ENCODE measurements at places on chromosomes 7 and 10.
A peak's percentile ranks its signal among the peaks of the same experiment; 100 is the strongest.

GRCh38 chr7:34939175-34939574 lies 98.1 kb downstream of the DPY19L1 start:
- DNase-seq: no peak

- DNase-seq: no peak
These were observed 70.2 kb upstream of the KLF14 start for GRCh38 chr7:130804220-130804619.

DNA sequence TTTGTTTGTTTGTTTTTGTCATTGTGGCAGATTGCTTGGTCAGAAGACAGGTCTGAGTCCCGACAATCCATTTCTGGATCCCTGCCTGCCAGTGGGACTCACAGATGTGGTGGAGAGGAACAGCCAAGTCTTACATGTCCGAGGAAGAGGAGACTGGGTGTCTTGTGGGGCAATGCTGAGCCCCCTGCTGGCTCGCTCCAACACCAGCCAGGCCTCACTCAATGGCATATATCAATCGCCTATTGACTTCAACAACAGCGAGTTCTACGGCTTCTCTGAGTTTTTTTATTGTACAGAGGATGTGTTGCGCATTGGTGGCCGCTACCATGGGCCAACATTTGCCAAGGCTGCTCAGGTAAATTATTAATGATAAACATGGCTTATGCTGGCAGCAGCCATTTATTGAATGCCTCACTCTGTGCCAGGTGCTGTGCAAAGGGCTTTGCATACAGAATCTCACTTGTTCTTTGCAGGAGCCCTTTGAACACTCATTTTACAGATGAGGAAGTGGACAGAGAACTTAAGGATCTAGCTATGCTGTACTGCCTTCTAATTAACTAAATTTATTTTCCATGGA lies 33.3 kb downstream of the COX15 start:
- DNase-seq: no peak

DNA sequence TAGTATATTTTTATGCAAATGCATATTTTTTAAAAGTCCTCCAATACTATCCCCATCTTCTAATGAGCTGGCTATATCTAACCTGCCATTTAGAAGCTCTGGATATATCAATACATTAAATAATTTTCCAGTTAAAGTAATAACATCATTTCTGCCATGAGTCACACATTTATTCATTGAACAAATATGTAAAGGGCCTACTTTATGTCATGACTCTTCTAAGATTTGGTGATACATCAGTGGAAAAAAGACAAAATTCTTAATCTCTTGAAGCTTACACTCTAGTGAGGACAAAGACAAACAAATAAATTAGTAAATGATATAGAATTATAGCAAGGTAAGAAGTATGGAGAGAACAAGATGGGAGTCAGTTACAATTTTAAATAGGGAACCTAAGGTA lies 716.8 kb upstream of the LRRTM3 start:
- DNase-seq: no peak

DNA sequence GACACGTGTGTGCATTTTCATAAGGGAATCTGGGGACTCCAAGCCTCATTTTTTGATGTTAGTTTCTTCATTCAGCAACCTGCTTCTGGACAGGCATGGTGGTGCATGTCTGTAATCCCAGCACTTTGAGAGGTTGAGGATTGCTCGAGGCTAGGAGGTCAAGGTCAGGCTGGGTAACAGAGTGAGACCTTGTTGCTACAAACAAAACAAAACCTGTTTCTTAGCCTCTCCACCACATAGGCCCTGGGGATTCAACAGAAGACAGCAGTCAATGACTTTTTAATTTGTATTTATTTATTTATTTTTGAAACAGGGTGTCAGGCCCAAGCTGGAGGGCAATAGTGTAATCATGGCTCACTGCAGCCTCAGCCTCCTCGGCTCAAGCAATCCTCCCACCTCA lies 6.9 kb upstream of the CYTH3 start:
- DNase-seq: no peak

DNA sequence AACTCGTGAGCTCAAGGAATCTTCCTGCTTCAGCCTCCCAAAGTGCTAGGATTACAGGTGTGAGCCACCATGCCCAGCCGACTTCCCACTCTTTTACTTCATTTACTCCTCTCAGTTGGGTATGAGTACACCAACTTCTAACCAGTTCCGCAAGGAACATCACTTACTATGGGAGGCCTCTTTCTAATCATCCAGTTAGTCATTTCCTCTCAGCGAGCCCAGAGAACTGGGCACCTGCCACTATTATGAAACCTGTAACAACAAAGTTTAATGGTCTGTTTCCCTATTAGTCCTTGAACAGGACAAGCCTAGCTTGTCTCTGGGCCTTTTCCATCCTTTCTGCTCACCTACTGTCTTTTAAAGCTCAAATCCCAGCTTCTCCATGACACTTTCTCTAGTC lies 88.8 kb downstream of the DNMBP start:
- no peak for DNase-seq

GRCh38 chr7:74329225-74329624 lies 40.0 kb downstream of the CLIP2 start:
- no peak for DNase-seq

GRCh38 chr10:119817991-119818888 lies 54.4 kb downstream of the MCMBP start:
- DNase-seq: no peak

GRCh38 chr7:79837915-79838314 lies 296.7 kb upstream of the GNAI1 start:
- DNase-seq: no peak

GRCh38 chr7:79377097-79377496 lies 76.4 kb downstream of the MAGI2 start:
- DNase-seq: no peak

DNA sequence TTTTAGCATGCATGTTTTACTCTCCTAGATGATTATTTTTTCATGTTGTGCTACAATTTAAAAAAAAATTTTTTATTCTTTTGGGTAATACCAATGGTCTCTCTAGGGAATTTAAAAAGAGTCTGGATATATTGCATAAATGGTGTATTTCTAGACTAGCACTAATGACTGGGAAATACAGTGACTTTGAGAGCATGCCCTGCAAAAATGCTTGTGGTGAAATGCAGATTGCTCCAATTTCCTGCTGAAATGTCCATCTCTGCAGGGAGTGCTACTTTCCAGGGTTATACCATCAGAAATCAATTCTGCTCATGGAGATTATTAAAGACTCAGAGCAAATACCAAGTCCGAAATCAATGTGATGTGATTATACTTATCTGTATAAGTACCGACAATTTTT lies 186.1 kb downstream of the PRKG1 start:
- DNase-seq: no peak

DNA sequence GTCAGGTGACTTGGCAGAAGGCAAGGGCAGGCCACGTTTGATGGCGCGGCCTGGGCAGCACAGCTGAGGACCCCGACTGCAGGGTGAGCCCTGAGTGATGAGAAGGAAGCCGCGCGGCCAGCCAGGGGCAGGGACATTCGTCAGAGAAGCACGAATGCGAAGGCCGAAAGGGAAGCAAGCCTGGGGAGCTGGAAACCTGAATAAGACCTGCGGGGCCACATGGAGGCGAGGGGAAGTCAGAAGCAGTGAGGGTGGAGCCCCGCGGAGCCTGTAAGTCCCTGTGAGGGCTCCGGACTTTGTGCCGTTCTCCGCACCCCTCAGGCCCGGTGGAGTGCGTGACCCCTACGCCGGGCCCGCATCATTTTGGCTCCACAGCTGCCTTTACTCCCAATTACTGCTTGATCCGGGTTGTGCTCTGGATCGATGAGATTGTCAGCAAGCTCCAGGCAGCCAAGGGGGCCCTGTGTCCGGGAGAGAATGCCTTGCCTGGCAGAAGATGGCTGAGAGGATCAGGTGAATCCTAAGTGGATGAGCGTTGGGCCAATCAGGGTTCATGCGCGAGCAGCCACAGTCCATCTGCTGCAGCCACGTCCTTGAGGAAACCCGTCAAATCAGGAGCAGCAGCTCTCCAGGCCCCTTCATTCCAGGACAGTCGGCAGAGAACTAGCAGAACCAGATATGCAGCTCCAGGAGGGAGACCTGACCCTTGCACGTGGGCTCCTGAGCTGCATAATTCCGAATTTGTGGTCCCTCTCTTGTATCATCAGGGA lies 293.3 kb upstream of the SHH start:
- no peak for DNase-seq

GRCh38 chr7:38335128-38335491 lies 61.7 kb upstream of the TARP start:
- DNase-seq: no peak

DNA sequence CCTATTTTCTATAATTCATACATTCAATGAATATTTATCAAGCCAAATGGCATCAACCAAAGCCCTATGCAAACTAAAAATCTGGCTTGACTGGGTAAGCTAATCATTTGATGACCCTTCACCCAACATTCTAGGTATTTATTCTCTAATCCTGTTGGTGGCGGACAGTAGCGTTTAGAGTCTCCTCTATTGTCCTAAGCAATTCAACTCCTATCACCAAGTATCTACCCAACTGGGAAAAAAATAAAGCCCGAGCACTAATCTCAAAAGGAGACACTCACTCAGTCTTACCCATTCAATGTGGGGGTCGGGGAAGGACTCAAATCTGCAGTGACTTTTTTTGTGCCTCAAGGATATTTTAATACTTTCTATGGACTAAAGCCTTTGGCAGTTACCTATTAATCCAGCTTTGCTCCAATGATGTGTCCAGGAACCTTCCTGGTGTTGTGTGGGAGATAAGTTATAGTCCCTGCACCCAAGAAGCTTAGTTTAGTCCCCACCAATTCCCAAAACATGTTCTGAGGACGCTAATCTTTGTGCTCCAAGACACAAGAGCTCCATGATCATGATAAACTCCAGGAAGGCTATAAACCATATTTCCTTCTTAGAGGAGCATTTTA lies 30.6 kb downstream of the DNMBP start:
- DNase-seq: no peak

- no peak for DNase-seq
These were observed 66.1 kb upstream of the INPP5A start for GRCh38 chr10:132471484-132471883.

GRCh38 chr7:108395426-108395825 lies 60.8 kb downstream of the NRCAM start:
- DNase-seq: no peak

GRCh38 chr7:28748346-28748745 lies 209.8 kb downstream of the TRIL start:
- no peak for DNase-seq

DNA sequence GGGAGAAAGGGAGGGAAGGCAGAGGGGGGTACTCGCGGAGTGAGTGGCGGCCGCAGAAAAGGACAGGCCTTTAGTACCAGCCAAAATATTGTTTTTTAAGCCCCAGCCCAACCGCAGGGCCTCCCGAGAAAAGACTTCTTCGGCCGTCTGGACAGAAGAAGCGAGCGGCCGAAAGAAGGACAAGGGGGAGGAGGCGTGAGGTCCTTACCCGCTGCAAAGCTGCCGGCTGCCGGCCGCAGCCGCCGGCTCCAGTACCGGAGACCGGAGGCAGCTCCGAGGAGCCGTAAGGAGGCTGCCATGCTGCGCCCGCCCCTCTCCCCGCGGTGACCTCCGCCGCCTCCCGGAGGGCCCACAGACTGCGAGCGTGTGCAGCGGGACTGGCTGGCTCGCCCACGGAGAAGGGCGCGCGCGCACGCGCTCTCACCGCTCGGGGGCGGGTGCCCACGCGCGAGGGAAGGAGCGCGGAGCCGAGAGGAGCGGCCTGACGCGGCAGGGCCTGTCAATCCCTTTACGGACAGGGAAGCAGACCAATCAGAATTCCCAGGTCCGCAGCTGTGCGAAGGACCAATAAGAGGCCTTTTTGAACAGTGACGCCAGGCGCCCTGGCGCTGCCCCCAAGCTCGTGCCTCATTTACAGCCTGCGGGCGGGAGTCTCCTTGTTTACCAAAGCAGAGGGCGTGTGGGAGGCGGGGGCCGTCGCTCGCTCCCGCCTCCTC lies at the start of gene HIBADH:
Gene HIBADH, minus strand, starts transcription at position 394 of the 716 bp plus-strand sequence. Its CDS starts 95 bp downstream, at position 299.
- DNase-seq: peak; percentile 92

DNA sequence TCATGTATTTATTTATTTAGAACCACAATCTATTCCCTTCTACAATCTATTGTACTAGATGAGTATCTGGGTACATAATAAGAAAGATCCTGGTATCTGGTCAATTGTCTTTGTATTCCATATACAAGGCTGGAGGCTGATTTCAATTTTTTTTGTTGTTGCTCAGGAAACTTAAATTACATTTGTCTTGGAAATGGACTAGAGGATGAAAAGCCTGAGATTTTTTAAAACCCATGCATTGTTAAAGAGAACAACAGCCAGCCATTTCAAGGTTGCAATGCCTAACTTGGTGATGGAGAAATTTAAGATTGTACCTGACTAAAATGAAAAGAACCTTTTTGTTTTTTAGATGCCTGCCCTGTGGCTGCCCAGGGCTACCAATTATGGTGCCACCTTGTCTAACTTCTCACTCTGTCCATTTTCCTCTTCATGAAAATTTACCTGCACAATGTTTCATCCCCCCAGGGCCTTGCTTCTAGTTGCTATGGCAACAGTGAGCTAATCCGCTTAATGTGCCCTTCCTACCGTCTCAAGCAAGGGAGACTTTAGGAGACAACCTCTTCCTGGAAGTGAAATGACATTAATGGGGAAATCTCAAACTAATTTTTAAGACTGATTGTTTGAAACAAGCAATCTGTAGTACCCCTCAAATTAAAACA lies 203.7 kb upstream of the PHYHIPL start:
- no peak for DNase-seq

DNA sequence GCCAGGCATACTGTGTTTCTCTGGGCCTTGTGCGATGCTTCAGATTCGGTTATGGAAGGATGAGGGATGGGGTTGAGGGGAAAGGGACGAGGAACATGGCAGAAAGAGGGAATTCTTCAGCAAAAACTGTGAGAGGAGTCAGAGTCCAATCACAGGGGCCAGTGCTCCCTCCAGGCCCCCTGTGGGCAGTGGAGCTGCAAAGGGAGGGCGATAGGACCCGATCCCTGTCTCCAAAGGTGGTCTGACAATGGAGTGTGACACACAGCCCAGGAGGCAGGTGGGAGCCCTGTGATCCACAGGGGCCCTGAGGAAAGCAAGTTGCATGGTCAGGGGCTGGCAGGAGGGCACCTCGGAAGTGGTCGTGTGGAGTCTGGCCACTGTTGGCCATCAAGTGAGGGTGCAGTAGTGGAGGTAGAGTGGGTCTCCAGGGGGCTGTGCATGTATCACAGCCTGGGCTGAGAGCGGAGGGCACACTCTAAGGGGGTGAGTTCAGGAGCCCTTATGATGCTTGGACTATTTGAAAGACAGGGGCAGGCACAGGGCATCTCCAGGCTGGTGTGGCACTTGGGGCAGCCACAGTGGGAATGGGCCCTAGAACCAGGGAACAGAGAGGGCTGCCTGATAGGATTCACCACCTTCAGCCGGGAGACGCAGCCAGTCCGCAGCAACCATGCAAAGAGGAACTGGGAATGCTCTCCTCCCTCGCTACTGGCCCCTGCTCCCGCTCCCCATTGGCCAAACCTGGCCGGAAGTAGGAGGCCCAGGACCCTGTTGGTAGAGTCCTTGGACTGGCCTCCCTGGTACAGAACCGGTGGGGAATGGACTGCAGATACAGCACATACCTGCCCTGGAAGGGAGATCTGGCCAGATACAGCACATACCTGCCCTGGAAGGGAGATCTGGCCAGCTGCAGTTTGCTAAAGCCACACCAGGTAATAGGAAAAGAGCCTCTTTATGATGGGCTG lies 115.9 kb downstream of the ADCY1 start:
- DNase-seq: no peak

Measured in stimulated activated CD8-positive, alpha-beta memory T cell treated with anti-CD3 and anti-CD28 coated beads, Interleukin-15, amount 100 ng/mL, for 48 hours (primary cell).